ENCODE measurements at places on chromosomes 3 and 15.

GRCh38 chr3:67384760-67385397 lies 269.5 kb downstream of the SUCLG2 start:
- peak; percentile 17 for DNase-seq

GRCh38 chr3:804211-804610 lies 288.6 kb upstream of the CNTN6 start:
- DNase-seq: no peak

GRCh38 chr3:197692641-197693040 lies 44.1 kb downstream of the RUBCN start:
- peak; percentile 36 for DNase-seq

GRCh38 chr15:70095408-70096214 lies 2.1 kb downstream of the TLE3 start:
- no peak for DNase-seq

GRCh38 chr3:37963016-37963415 lies 27.6 kb upstream of the VILL start:
- peak; percentile 49 for DNase-seq

DNA sequence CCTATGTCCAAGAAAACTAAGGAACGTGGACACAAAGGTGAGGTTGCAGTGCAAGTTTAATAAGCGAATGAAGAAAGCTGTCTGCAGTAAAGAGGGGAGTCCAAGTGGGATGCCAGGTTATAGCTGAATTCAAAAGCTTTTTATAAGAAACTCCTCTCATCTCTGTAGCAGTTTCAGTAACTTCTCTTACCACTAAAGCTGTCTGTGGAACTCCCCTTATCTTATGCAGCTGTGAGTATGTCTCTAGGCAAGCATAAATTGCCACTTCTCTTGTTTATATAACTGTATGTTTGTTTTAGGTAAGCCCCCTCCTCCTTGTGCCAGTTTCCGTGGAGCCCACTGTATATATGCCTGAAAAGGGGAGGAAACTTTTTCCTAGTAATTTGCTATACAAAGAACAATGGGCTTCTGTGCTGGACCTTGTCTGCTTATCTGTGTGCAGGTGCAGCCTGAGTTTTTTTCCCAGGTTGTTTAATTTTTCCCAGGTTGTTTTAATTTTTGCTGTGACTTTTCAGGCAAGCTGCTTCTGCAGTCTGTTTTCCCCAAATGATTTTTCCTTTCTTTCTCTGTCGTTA lies 875.1 kb upstream of the EPHA6 start:
- DNase-seq: no peak

DNA sequence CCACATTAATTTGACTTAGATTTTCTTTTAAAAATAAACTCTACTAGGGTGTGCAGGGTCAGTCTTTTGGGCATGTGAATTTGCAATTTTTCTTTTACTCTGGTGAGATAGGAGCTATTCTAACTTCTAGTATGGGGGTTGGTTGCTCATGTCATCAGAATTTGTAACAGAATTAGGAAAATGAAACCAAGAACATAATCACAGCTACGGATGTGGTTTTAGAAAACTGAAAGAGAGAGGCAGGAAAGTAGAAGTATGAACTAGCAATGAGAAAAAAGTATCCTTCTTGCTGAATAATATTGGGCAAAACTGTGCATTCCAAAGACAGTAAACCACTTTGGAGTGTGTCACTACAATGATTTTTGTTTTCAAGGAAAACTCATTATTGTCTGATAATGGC lies 43.3 kb downstream of the ADPGK start:
- no peak for DNase-seq

- no peak for DNase-seq
Measured at GRCh38 chr3:190596349-190597285, 82.7 kb downstream of the IL1RAP start.

DNA sequence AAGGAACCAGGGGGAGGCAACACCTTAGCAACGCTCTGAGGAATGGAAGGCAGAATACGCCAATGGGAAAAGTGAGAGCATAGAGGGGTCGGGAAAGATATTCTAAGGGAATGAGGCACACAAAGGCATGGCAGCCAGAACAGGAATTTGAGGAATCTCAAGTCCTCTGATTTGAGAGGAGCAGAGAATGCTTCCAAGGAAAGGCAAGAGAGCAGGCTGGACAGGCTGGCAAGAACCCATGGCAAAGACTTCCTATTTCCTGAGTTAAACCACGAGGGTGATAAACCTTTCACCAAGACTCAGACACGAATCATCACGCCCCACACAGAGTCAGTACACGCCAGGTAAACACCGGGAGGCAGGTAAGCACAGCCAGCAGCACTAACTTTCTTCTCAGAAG lies 109.8 kb downstream of the IGF2BP2 start:
- peak; percentile 37 for DNase-seq

DNA sequence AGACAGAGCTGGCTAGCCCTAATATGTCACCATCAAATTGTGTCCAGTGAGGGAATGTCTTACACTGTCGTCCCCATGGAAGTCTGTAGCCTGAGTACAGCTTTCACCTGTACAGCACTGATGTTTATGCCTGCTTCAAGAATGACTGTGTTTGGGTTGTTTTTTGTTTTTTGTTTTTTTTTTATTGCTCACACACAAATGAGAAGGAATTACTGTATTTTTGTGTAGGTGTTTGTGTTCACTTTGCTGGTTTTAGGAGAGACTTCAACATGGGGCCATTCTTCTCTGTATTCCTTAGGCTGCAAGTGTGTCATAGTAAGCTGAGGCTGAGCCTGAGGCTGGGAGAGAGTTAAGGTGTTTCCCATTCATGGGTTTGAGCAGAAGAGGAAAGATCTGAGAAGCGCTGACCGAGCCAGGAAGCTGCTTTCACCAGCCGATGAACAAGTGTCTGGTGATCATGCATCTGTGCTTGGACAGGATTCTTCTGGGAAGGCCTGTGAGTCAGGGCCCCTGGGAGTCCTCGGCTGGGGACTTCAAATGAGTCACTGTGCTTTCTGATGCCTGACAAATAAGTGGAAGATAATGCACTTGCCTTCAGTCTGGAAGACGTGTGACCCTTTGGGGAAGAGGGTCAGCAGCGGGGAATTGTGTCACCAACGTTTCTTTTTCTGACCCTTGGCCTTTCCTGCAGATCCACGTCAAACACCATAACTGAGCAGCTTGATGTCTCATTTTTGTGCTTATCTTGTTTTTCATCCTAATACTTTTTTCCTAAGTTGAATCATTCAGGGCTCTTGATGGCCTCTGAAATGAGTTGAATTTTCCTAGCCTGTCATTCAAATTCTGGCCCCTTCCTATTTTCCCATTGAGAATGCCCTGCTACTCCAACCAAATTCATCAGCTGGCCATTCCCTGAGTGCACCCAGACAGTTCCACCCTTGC lies 36.7 kb upstream of the ZBTB38 start:
- DNase-seq: peak; percentile 89

GRCh38 chr3:61032991-61033390 lies 218.3 kb downstream of the FHIT start:
- no peak for DNase-seq

- no peak for DNase-seq
Measured at GRCh38 chr3:46082849-46083248, 55.6 kb upstream of the XCR1 start.

GRCh38 chr3:179967622-179968021 lies 69.1 kb downstream of the PEX5L start:
- no peak for DNase-seq

GRCh38 chr3:24154013-24154695 lies 209.1 kb downstream of the NR1D2 start:
- no peak for DNase-seq

GRCh38 chr3:29275309-29275708 lies 5.6 kb upstream of the RBMS3 start:
- DNase-seq: peak; percentile 60

- no peak for DNase-seq
Measured at GRCh38 chr3:133943031-133943535, 47.4 kb upstream of the RAB6B start.

DNA sequence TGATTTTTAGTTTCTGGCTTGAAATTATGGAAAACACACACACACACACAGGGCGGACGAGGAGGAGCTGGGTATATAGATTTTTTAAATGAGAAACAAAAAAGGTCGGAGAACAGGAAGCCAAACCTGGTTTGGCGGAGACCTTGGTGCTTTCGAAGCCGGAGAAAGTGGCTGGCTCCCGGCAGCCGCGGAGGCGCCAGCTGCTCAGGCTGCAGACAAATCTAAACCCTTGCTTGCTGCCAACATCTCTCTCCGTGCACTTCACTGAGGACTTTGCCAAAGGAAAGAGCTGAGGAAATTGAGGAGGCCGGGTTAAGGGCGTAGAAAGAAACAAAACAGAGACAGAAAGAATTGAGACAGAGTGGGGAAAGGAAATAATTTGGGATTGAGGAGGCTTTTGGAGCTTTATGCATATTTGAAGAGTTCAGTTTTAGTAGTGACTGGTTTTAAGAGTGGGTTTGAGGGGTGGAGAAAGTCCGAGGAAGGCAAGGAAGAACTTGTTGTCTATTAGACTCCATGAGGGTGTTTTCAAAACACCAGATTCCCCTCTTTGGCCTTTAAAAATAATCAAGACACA lies 2.2 kb downstream of the ZIC1 start:
- no peak for DNase-seq

GRCh38 chr15:25408428-25408827 lies 30.4 kb downstream of the UBE3A start:
- no peak for DNase-seq

- no peak for DNase-seq
Measured at GRCh38 chr15:78087951-78088772, 4.2 kb upstream of the SH2D7 start.

DNA sequence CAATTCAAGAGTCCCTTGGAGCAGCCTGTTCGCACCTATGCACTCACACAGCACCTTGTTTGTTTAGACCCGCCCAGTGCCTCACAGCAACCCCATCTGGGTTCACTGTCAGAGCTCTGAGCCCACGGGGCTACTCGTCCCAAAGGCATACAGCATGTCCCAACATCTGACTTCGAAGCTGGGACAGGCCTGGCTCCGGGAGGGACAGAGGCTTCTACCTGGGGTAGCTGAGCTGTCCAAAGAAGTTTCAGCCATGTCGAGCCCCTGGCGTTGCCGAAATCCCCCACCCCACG lies 28.6 kb upstream of the CYP11A1 start:
- DNase-seq: no peak

Data from GM04504 (cell line).